Stimulated activated CD8-positive, alpha-beta memory T cell treated with anti-CD3 and anti-CD28 coated beads, Interleukin-15, amount 100 ng/mL, for 4 hours (primary cell): ENCODE measurements at places on chromosomes 6 and 20.

GRCh38 chr6:113635222-113635986, 221.7 kb upstream of the MARCKS start:
- DNase-seq = no peak

GRCh38 chr6:41555326-41556300, 9.4 kb downstream of the FOXP4 start:
- DNase-seq = no peak

GRCh38 chr6:154154389-154154967, 115.4 kb downstream of the OPRM1 start:
- peak; percentile 35 for DNase-seq

GRCh38 chr6:161091972-161092701, 100.6 kb downstream of the MAP3K4 start:
- DNase-seq = no peak

- no peak for DNase-seq
Observed at GRCh38 chr6:79048611-79049010, 29.4 kb downstream of the PHIP start.

- DNase-seq = no peak
Observed at GRCh38 chr20:43765916-43766315, 39.1 kb upstream of the GTSF1L start.

GRCh38 chr6:90905351-90905750, 318.5 kb upstream of the MAP3K7 start:
- no peak for DNase-seq

GRCh38 chr6:77038807-77039206, 424.5 kb downstream of the HTR1B start:
- DNase-seq = no peak

- no peak for DNase-seq
Observed at GRCh38 chr20:34985461-34986310, 30.0 kb downstream of the MYH7B start.
